ENCODE measurements at places on chromosomes 12 and 14.

- no peak for DNase-seq
These were observed 92.7 kb downstream of the LMO3 start for GRCh38 chr12:16513231-16513630.

GRCh38 chr12:40153432-40153831 is 47.6 kb upstream of the SLC2A13 start:
- no peak for DNase-seq

DNA sequence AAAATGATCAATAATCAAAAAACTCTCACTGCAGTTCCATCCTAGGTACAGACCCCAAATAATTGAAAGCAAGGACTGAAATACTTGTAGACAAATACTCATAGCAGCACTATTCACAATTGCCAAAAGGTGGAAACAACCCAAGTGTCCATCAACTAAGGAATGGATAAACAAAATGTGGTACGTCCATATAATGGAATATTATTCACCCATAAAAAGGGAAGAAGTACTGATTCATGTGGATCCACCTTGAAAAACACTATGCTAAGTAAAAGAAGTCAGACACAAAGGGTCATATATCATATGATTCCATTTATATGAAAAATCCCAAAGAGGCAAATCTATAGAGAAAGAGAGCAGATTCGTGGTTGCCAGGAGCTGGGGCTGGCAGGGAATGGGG is 202.8 kb downstream of the KSR2 start:
- no peak for DNase-seq

DNA sequence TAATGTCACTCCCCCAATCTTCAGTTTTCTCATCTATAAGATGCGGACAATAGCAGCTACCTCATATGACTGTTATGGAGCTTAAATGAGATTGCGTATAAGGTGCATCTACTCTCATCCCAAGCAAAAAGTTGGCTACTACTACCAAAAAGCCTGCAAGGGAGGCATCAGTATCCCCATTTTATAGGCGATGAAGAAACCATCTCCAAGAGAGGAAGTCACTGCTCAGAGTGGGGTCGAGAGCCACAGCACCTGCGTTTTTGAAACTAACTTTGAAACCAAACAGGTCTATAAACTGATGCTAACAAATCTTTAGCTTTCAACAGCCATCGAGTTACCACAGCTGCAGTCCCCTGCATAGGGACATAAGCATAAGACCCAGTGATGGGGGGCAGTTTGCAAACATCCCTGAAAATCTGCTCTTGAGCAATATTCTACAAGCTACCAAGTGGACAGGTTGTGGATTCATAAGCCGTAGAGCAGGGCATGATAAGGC is 3.5 kb downstream of the GCN1 start:
- no peak for DNase-seq

DNA sequence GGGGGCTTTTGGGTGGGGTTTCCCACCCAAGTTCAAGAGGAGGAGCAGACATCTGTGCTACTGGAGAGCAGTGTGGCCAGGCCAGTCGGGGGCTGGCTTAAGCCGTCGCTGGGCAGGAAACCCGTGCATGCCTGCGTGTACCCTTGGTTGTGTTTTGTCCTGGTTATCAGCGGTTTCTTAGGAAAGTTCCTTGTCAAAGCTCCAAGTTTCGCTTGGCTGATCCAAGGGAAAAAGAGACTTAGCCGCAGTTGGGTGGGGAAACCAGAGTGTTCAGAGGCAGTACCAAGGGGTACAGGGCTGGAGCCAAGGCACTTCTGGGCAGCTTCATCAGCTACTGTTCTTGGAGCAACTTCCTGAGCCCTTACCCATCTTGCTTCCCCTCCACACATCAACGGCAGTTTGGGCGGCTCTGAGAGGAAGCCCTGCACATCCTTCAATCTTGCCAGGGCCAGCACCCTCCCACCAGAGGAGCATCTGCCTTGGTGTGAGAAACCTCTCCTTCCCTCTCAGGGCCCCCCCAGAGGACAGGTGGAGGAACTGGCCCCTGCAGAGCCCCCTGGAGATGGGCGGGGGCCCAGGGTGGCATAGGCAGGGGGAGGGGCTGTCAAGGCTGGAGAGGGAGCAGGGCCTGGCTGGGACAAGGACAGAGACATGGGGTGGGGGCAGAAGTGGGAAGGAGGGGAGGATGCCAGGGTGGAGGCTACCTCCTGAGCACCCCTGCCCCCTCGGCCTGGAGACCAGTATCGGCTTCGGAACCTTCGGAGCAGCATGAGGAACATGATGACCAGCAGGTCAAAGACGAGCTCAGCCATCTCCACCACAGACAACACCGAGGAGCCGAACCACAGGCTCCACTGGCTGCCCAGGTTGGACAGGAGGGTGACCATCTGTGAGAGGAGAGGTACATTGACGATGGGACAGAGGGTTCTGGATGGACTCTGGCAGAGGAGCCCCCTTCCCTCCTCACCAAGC is 5.8 kb upstream of the TNFRSF1A start:
- no peak for DNase-seq

DNA sequence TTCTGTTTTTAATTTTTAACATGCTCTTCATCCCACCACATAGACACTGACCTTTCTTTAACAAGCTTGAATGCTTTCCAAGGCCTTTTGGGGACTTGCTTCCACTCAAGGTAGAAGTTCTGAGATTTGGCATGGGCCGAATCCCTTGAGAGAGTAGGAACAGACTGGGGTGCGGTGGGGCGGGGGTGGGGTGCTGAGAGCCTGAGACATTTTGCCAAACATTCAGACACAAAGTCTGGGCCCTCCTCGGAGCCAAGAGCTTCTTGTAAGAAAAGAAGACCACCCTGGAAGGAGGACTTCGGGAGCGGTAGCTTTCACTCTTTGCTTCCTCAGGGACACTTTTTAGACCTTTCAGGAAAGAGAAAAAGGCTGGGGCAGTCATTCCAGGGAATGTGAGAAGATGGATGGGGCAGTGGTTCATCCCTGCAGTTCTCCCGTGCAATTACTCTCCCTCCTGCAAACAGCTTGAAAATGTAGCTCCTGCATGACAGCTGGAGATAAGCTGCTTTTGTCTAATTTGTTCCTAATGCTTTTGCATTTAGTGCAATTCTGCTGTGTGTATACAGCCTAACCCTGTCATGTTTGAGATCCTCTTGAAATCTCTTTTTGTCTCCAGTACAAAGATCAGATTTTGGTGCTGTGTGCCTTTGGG is 16.3 kb upstream of the MYO1H start:
- no peak for DNase-seq

- no peak for DNase-seq
These were observed 544.4 kb upstream of the TMEM132C start for GRCh38 chr12:127722611-127723010.

- no peak for DNase-seq
These were observed 142.1 kb downstream of the CALM1 start for GRCh38 chr14:90538716-90539495.

DNA sequence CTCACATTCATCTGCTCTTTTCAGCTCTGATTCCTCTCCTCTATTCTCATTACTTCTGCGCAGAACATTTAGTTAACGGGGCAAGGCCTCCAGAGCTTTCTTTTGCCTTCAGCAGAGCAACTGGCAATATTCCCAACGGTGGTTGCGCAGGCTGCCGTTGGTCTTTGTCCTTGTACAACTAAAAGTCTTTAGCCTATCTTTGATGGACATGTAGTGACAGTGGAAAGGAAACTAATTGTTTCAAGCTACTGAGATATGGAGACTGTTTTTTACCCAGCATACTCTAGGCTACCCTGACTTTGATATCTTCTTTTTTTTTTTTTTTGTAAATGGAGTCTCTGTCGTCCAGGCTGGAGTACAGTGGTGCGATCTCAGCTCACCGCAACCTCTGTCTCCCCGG is 12.6 kb downstream of the R3HDM2 start:
- DNase-seq, result no peak

DNA sequence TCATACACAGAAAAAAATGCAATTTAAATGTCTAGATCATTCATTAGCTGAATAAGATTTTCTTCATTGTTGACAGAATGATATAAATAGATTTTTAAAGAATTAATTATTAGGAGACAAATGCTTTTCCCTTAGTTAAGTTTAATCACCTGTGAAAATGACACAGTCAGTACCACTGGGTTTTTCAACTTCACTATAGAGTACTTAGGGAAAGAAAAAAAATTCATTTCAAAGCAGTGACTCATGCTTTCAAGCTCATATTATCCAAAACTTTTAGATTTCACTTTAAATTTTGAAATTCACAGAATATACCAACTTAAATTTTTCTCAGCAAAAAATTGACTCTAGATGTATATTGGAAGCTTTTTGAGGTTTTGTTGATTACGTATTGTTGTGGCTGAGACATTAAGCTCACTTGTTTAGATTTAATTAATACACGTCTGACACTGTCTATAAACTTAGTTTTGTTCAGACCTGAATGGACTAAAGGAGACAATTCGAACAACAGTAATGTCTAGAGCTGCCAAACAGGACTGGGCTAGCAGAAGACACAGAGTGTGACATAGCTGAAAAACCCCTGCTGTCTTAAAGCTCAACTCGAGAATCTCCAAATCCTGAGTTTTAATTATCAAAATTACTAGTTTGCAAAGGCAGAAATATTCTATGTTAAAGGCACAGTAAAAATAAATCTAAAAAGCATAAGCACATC is 1.6 kb downstream of the MGAT4C start:
- DNase-seq, result no peak

DNA sequence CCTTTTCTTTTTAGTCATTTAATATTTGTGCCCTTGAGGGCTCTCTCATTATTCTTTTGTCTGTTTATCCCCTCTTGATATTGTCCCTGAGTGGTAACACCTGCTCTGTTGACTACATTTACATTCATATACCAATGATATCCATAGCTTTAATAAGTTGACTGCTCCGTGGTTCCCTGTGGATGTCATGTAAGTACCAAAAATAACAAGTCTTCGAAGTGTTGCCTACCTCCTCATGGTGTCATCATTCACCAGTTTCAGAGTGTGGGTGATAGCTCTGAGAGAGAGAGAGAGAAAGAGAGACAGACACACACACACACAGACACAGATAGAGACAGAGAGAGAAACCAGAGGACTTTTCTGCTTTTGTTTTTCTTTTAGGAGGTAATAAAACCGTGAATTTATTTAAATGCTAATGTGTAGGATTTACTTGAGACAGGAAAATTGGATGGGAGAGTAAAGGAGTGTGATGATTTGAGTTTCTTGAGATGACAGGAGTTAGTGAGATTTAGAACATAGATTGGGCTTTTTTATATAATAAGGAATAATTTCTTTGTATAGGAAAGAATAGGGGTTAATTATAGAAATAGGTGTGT is 52.2 kb downstream of the PAPOLA start:
- no peak for DNase-seq

DNA sequence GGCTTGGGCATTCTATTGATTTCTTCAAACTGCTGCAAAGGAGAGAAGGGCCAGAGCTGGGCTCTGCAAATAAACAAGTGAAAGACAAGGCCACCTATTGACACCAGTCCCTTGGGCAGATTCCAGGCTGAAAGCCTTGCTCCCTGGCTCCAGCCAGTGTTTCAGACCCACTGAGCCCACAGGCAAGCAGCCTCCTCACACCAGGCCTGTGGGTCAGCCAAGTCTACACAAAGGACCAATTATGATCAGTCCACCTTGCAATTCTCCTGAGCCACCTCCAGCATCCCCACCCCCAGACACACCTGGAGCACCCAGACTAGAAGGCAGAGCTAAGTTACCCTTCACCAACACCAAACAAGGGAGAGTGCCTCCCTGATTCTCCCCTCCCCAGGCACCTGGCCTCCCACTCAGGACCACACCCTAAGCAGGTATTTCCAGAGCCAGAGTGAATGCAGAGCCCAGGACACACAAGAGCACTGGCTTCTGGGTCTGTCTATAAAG is 13.8 kb downstream of the ACTN1 start:
- no peak for DNase-seq
